Activated CD4-positive, alpha-beta T cell treated with anti-CD3 and anti-CD28 coated beads for 24 hours (primary cell): ENCODE measurements at places on chromosomes 5 and 9.

- DNase-seq, result no peak
These were observed 48.2 kb upstream of the ZNF169 start for GRCh38 chr9:94210616-94211603.

DNA sequence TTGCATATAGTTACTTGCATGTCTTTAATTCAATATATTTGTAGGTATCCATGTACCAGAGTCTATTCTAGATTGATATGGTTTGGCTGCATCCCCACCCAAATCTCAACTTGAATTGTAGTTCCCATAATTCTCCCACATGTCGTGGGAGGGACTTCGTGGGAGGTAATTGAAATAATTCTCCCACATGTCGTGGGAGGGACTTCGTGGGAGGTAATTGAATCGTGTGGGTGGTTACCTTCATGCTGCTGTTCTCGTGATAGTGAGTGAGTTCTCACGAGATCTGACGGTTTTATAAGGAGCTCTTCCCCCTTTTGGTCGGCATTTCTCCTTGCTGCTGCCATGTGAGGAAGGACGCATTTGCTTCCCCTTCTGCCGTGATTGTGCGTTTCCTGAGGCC is 16.5 kb downstream of the FBXL7 start:
- no peak for DNase-seq

GRCh38 chr9:87581513-87581912 is 83.8 kb downstream of the DAPK1 start:
- no peak for DNase-seq

DNA sequence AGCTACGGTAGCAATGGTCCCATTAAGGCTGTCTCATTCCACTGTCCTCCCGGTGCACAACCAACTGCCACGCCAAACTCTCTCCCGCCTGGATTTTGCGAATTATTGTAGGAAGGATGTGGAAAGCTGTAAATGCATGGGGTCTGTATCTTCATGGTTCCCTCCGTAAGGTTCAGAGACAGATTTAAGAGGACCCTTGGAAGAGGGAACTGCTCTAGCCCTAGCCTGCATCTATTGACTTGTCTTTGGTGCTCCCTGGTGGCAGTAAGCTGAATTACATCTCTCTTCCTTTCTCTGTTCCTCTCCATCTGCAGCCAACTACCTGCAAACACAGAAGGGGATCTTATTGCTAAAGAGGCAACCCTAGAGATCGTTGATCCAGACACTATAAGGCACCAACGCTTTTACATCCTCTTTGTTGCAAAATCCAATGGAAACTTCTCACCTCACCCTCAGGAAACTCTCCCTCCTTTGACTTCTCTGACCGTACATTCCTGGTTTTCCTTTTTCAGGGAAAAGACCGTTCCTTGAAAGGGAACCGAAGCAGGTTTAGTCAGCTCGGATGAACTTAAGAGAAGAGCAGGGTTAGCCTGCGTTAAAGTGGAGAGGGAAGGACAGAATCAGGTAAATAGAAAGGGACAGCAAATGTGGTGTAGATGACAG is 11.9 kb downstream of the CAPSL start:
- peak; percentile 69 for DNase-seq
